ENCODE measurements at places on chromosomes 5 and 9.

- H3K36me3 ChIP-seq = no peaks in the 10 kb centered on the region
- no peak for DNase-seq
- H3K4me1 ChIP-seq = no peaks in the 10 kb centered on the region
- H3K4me3 ChIP-seq = no peak overlapping the region
- H3K27ac ChIP-seq = no peak overlapping the region
- H3K27me3 ChIP-seq = no peaks in the 10 kb centered on the region
Observed at GRCh38 chr5:16665601-16666000, 48.8 kb upstream of the RETREG1 start.

DNA sequence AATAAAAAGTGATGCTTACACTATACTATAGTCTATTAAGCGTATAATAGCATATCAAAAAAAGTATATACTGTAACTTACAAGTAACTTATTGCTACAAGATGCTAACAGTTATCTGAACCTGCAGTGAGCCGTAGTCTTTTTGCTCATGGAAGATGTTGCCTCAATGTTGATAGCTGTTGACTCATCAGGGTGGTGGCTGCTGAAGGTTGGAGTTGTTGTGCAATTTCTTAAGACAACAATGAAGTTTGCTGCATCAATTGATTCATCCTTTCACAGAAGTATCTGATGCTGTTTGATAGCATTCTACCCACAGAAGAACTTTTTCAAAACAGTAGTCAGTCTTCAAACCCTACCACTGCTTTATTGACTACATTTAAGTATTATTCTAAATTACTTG is 7.8 kb upstream of the C9orf40 start:
- H3K4me1 ChIP-seq = no peaks in the 10 kb centered on the region
- DNase-seq = no peak
- H3K27me3 ChIP-seq = no peaks in the 10 kb centered on the region

GRCh38 chr9:116208417-116209232 is 55.0 kb downstream of the PAPPA start:
- H3K4me3 ChIP-seq = no peak overlapping the region
- no peaks in the 10 kb centered on the region for H3K4me1 ChIP-seq
- H3K27ac ChIP-seq = no peak overlapping the region
- DNase-seq = no peak
- no peaks in the 10 kb centered on the region for H3K36me3 ChIP-seq

- H3K27me3 ChIP-seq = no peaks in the 10 kb centered on the region
- no peaks in the 10 kb centered on the region for H3K4me1 ChIP-seq
- H3K27ac ChIP-seq = no peak overlapping the region
- DNase-seq = no peak
- no peak overlapping the region for H3K4me3 ChIP-seq
Observed at GRCh38 chr9:121284733-121285451, 16.9 kb downstream of the GSN start.

DNA sequence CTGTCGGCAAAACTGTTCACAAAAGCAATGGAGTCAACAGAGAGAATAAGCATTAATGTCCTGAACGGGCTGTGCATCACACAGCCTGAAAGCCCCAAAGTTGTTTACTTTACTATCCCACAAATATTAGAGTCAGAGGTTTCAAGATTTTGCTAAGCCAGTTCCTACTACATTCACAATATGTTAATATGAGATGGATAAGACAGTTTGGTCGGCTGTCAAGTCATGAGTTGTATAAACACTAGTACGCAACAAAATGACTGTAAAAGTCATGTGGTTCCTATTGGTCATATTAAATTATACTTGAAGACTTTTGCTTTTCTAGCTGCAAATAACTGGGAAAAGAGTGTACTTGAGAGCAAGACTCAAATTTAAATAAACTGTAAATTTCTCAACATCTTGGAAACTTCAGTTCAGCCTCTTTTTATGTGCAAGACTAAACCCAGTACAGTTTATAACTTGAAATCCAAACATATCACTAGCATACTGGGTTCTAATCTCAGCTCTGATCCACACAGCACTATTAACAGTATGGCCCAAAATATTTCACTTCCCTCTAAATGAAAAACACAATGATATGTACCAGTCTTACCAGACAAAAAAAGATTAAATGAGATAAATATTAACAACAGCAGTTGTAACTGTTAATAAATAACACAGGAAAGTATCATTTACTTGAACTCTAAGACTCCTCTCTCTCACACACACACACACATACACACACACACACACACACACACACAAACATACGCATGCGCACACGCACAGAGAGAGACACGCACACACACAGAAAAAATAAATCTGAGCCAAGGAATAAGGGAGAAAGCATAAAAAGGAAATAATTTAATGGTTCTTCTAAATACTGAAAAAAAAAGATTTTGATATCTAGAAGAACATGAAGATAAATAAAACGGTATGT is 33.1 kb downstream of the FANCC start:
- no peak for DNase-seq
- H3K4me3 ChIP-seq = no peak overlapping the region
- no peaks in the 10 kb centered on the region for H3K36me3 ChIP-seq
- H3K4me1 ChIP-seq = no peaks in the 10 kb centered on the region

DNA sequence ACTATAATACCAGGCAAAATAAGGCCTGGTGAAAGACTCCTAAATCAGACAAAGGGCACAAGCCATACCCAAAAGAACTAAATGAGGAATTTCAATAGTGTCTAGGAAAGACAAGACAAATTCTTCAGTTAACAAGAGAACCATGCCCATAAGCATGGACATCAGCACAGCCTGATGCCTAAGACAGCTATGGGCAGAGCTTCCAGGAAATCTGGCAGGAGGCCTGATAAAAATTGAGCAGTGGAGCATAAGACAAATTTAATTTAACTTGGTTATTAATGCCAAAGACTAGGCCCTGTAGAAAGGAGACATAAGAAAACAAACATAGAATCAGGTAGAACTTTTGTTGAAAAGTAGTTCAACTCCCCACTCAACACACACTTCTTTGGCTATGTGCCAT is 17.3 kb downstream of the KLHL3 start:
- H3K4me3 ChIP-seq = no peak overlapping the region
- no peak for DNase-seq
- H3K36me3 ChIP-seq = peaks cover 4% of the 10 kb centered on the region
- H3K27ac ChIP-seq = no peak overlapping the region
- no peaks in the 10 kb centered on the region for H3K4me1 ChIP-seq

Measured in naive thymus-derived CD4-positive, alpha-beta T cell (primary cell).